ENCODE measurements at places on chromosomes 2 and 18.

DNA sequence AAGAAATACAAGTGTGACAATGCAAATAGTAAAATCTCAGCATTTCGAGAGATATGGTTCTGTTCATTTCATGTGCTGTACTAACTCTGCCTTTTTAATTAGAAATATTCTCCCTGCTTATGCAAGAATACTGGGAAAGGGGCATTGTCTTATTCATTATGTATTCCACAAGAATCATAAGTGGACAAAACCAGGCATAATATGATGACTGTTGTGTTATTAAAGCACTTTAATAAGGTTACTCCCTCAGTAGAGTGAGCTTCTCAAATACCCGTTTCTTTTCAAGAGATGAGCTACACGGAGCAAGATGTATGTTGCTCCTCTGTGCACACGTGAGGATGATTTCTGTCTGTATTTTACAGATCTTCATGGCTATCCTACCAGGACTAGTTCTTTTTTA, 638.7 kb upstream of the FANCL start:
- DNase-seq: no peak

- DNase-seq: no peak
Measured at GRCh38 chr2:187655001-187655400, 100.8 kb upstream of the TFPI start.

DNA sequence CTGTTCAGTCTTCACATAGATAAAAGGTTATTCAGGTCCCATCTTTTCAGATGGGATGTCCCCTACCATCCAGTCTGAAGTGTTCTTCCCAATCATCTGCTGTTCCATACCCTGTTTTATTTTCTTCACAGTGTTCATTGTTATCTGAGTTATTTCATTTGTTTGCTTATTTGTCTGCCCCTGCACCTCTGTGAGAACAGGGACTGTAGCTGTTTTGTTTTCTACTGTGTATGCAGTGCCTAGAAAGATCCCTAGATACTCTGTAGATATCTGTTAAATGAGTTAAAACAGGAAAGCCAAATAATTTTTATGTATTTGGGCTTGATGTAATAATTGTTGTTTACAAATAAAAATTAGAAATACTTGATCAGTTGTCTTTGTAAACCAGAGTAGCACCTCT, 34.2 kb downstream of the SMAD4 start:
- no peak for DNase-seq

DNA sequence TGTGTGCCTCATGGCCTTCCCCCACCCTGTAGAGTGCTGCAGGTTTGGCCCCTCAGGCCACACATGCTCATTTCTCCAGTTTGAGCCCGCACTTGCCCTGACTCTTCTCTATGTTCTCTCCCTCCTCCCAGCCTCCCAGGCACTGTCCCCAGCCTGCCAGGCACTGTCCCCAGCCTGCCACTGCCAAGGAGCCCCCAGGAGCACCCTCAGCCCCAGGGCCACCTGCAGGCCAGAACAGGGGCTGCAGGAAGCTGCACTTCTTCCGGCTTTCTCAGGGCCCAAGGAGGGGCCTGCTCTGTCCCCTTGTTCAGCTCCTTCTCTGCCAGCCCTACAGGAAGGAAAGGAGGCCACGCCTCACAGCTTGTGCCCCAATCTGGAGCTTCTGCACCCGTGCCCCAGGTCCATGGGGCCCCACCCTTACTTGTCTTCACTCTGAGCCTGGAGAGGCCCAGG, 31.6 kb downstream of the CYP26B1 start:
- DNase-seq: no peak

GRCh38 chr2:48545244-48545643, 15.3 kb downstream of the STON1 start:
- DNase-seq: no peak

GRCh38 chr2:11858883-11859282, 112.5 kb downstream of the LPIN1 start:
- DNase-seq: no peak

- DNase-seq: no peak
Measured at GRCh38 chr2:4844881-4845280, 847.3 kb upstream of the SOX11 start.

- DNase-seq: no peak
Measured at GRCh38 chr2:121427187-121427689, 103.4 kb upstream of the RNU4ATAC start.

GRCh38 chr2:147789287-147789686, 55.5 kb upstream of the ACVR2A start:
- no peak for DNase-seq

DNA sequence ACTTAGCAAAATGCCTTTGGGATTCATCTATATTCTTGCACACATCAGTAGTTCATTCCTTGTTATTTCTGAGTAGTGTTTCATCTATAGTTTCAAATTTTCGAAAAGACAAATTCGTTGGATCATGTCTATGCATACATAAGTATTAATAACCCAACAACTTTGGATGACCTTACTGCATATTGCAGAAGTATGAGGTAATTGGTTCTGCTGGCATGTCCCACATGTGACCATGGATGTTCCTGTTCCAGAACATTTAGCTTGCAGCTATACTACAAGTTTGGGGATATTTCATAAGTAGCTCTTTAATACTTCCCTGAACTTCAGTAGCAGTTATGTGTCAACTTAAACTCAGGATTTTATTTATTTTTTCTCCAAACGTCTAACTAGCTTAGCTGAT, 44.9 kb downstream of the APLF start:
- no peak for DNase-seq

GRCh38 chr2:4628998-4629501, 925.7 kb downstream of the DCDC2C start:
- DNase-seq: no peak

GRCh38 chr2:84052913-84053312, 406.2 kb downstream of the SUCLG1 start:
- DNase-seq: no peak

DNA sequence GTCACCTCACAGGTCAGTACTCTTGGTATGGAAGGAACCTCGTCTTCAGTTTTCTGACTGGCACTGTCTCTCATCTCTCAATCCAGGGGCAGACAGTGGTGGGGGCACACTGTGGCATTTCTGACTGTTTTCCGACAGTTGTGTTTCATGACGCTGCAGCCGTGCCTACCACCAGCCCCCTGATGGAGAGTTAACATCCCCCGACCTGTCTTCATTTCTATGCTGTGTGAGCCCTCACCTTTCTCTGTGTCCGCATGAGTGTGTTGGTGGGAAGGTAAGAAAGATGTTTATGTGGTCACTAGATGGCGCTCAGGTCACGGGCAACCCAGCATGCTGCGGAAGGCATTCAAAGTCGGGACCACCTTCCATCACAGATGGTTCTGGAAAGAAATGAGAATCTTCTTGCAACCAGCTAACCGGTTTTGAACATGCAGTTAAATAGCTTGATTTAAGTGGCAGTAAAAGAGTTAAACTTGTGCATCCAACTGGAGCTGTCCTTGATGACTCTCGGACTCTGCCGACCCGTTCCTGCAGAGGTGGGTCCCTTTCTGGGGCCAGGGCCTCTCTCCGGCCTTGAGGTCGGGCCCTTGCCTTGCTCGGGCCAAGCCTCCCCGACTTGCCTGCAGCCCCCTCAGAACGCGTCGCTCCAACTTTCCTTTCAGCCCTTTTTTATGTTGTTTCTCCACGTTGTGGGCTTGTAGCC, 92.4 kb downstream of the DYSF start:
- DNase-seq: no peak

- DNase-seq: no peak
Measured at GRCh38 chr2:123093199-123093598, 931.9 kb upstream of the CNTNAP5 start.

DNA sequence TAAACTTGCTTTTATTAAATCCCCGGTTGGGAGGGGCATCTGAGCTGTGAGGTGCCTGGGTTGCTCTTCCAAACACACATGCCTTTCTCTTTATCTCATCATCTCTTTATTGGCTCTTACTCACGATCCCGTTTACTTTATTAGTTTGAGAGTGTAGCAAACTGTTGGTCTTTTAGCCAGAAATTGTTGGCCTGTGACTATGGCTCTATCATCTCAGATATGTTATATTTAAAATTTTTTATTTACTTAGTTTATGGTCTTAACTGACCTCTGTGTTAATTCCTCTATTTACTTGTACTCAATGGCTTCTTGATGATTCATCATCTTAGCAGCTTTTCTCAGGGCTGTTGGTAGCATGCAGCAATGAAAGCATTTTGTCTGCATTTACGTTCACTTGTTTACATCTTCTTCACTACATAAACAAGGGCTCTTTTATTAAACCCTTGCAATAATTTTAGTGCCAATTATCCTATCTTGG, 408.4 kb downstream of the HRH4 start:
- DNase-seq: peak; percentile 64

- DNase-seq: peak; percentile 42
Measured at GRCh38 chr2:23803264-23803964, 123.5 kb downstream of the ATAD2B start.

DNA sequence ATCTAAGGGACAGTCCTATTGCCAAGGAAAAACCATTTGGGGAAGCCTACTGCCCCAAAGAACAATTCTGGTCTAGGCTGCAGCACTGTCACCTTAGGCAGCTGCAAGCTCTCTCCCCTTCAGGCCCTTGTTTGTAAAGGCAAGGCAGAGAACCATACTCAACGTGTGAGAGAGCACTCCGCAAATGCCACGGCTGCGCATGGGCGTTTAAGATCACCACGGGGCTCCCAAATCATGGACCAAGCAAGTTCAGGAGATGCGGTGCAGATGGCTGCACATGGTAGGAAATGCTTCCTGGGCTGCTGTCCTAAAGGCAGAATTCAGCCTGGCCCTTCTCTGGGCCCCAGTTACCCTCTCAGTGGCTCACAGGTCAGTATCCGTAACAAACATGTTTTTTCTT, 15.5 kb downstream of the ERFE start:
- no peak for DNase-seq

GRCh38 chr2:127422559-127423477, 4.6 kb downstream of the PROC start:
- no peak for DNase-seq

DNA sequence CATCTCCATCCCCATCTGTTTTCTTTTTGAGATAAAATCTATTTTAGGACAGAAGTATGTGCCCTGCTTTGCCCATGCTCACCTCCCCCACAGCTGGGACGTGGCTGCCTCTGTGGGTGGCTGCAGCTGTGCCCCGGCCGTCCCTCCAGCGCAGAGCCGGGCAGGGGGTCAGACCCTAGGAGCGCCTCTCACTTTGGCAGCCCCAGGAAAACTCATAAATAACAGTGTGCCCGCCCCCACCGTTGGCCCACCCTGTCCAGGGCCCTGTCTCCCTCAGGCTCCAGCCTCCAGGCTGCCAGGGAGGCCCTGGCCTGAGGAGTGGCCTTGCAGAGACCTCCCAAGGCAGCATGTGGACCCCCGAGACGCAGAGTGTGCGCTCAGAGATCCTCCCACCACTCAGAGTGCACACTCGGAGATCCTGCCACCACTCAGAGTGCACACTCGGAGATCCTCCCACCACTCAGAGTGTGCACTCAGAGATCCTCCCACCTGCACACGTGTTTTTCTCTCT, 178.1 kb downstream of the TWIST2 start:
- no peak for DNase-seq

DNA sequence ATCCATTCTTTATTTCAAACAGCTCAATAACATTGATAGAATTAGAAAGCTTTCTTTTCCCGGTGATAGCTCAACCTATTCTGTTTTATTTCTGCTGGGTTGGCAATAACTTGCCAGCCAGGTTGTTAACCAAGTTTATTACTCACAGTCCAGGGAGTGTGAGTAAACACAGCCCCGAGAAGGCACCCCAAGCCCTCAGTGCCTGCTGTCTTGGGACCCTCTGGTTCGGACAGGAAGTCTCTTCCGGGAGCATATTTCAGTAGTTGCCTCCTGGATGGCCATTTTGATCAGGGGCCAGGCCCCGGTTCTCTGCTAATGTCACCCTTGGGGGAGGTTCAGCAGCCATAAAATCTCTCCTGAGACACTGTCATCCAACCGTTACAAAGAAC, 176.8 kb downstream of the INO80D start:
- DNase-seq: no peak

DNA sequence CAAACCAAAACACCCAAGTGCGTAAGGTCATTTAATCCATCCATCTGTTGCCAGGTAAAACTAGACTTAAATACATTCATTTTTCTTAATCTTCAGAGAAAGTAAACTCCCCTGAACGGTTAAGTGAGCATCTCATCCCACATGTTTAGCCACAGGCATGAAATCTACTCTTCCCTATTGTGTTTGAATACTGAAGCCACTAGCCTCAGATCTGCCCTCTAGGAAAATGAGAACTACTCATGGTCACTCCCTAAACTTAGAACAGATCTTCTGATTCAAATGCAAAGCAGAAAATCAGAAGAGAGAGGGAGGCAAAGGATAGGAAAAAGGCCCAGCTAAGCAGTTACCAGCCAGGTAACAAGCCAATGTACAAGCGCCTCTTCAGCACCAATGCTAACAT, 7.1 kb downstream of the TMEM247 start:
- no peak for DNase-seq

DNA sequence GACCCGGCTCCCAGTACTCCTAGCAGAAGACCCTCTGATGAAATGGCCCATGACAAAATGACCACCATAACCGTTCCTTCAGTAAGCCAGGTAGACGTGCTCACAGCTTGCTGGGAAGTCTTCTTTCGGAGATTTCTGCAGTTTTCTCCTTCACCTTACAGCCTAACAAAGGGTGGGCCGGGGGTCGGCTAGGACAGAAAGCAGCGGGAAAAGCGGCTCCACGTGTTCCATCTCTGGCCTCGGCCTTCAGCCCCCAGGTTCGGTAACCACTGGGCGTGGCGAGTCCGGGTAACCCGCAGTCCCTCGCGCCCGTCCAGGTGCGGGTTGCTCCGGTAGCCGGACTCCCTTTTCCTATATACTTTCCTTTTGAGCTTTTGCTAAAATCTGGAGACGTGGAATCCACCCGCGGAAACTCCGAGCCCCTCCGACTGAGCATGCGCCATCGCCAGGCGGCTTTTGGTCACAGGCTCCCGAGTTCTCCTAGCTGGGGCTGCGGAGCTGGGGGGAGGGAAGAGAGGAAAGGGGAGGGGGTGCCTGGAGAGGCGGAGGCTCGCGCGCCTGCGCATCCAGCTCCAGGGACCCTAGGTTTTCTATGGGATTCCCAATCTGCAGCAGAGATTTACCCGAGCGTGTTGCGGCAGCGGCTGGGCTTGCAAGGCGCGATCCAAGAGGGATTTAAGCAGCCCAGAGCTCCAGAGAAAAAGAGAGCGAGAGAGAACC, at the start of gene VSNL1:
Gene VSNL1, plus strand, starts transcription at position 604 of the 720 bp plus-strand sequence. CDS start 51,379 bp downstream, outside the sequence.
- no peak for DNase-seq

DNA sequence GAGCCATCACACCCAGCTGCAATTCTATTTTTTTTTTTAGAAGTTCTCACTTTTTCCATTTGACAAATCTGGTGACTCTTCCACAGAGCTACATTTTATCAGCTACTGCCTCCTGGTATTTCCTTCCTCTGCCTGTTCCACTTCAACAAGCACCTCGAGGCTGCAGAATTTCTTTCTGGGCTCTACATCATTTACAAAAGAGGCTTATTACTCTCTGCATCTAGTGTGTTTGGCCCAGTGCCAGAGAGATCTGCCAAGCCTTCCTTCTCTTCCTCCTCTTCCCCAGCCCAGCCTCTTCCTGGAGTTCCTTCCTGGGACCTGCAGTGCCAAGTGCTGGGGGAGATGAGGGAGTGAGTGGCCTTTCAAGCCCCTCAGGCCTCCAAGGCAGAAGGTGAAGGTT, 119.6 kb upstream of the ITGA6 start:
- no peak for DNase-seq

- DNase-seq: no peak
Measured at GRCh38 chr2:121297217-121297830, 12.3 kb upstream of the TFCP2L1 start.

Data from GM04504 (cell line).